Stimulated activated CD8-positive, alpha-beta memory T cell treated with anti-CD3 and anti-CD28 coated beads, Interleukin-2, amount 100 ng/mL, for 48 hours (primary cell): ENCODE measurements at places on chromosomes 1 and 21.

DNA sequence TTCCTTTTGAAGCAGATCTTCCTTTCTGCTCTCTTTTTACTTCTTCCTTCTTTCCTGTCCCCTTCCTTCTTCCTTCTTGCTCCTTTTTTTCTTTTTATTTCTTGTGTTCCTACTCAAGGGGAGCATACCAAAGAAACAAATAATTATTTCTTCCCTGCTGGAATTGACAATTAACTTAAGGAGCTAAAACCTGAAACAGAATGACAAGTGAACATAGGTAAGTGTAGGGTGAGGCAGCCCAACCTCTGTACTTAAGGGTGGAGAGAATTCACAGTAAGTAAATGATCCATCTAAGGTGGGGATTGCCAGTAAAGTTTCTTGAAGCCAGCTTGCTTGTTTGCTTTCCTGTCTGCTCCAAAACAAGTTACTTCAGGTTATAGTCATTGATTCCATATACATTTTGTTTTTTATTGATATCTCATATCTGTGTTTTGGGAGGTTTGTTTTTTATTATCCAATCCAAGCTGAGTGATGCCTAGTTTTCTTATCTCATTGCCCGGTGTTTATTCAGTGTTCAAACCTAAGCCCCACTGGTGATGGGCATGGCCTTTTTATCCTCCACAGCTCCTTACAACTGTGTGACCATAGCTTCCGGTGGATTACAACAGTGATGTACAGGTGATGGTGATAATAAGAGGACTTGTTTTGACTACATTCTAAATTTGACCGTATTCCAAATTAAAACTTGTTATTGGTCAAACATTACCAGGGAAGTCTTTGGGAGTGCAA is 133.2 kb upstream of the IVNS1ABP start:
- no peak for DNase-seq

DNA sequence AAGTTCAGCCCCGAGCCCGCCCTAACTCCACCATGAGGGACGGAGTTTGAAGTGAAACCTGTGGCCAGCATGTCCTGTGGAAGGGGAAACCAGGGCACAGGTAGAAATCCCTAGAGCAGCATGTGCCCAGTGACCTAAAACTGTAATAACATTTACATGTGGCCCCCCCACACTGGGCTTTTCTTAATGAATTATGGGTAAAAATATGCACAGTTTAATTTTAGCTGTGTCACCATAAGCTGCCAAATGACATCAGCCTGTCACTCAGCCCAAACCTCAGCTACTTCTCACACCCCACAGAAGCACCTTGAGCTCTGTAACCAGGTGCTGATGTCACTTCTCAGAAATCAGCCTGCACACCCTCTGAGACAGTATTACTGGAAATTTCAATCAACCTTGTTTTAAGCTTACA is 50.0 kb upstream of the SLC19A1 start:
- DNase-seq = peak; percentile 26

DNA sequence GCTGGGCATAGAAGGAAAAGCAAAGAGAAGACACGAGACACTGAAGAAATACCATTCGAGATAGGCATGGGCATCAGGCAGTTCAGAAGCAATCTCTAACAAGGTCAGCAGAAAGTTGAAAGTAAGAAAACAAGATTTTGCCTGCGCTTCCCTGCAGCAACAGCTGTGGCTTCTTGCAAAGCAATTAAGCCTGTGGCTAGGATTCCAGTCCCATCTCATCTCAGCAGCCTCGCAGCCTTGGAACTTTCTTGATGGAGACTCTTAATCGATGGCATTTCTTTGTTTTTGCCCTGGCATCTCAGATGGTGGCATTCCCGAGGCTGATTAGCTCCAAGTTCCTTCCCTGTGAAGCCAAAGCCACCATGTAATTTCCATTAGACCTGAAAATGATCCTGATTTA is 64.6 kb upstream of the SPAG17 start:
- DNase-seq = no peak

DNA sequence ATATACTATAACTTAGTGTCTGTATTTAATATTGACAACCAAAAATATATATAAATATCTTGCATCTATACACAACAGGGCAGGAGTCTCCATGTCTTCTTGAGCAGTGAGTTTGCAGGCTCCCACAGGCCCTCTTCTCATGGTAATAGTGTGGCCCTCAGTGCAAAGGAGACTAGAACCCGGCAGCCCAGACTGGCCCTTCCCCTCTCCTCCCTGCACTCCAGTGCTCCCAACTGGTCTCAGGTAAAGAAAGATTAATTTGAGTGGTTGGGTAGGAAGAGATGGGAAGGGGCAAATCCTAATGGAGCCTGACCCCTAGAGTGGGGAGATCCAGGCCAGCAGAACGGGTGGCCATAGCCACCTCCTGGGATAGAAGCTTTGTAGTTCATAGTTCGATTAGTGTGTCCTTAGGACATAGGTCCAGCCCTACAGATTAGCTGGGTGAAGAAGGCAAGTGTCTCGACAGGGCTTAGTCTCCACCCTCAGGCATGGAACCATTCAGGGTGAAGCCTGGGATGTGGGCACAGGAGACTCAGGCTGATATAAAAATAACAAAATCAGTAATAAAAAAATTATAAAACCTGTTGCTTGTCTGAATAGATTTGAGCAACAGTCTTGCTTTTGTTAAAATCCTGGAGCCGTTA is 32.3 kb downstream of the SLC2A1 start:
- no peak for DNase-seq
